Activated naive CD4-positive, alpha-beta T cell treated with anti-CD3 and anti-CD28 coated beads, Interleukin-2, amount 50 U/mL, for 16 hours (primary cell): ENCODE measurements at places on chromosomes 13 and 19.

DNA sequence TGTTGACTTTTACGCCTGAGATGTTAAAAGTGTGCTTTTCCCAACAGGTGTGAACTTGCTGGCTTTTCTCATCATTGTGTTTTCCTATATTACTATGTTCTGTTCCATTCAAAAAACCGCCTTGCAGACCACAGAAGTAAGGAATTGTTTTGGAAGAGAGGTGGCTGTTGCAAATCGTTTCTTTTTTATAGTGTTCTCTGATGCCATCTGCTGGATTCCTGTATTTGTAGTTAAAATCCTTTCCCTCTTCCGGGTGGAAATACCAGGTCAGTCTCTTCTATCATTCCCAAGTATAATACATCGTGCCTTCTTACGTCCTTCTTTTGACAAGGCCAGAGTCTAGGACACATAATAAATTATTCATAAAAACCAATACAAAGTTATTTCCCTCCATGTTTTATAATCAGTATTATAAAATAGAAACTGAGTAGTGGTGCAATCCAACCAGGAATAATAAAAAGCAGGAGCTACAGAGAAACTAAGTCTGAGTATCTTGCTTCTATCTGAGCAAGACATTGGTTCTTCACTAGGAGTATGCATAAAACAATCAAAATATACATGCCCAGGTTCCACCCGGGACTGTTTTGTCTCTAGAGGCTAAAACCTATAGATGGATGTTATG lies 57.9 kb downstream of the RXFP2 start:
- no peak for DNase-seq

DNA sequence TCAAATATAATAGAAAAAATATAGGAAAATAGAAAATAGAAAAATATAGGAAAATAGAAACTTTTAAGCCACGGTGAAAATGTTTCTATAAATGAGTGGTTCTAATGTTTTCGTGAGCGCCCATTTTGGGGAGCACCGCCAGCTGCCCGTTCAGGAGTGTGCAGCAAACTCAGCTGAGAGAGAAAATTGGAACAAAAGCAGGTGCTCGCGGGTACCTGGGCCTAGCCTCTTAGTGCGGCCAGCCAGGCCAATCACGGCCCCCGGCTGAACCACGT lies 204 bp upstream of the PDX1 start:
- no peak for DNase-seq

GRCh38 chr19:35533822-35534392 lies 651 bp downstream of the GAPDHS start:
- peak; percentile 25 for DNase-seq

- DNase-seq, result peak; percentile 94
Observed at GRCh38 chr19:1076951-1077350, 10.0 kb downstream of the ARHGAP45 start.

- no peak for DNase-seq
Observed at GRCh38 chr13:98977568-98978265, at the start of gene DOCK9. Gene DOCK9 (minus strand): TSS chr13:98978064. CDS start chr13:98977909, 155 bp downstream.

GRCh38 chr13:80605716-80606115 lies 264.8 kb upstream of the SPRY2 start:
- no peak for DNase-seq

DNA sequence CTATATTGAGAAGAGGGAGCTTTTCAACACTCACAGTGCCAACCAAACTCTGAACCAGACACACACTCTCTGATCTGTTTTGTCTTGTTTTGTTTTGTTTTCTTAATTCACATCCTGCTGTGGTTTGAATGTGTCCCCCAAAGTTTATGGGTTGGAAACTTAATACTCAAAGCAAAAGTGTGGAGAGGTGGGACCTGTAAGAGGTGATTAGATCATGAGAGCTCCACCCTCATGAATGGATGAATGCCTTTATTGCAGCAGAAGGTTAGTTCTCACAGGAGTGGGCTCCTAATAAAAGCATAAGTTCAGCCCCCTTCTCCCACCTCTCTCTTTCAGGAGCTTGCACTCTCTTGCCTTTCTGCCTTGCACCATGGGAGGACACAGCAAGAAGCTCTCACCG lies 957.1 kb downstream of the PCDH9 start:
- DNase-seq, result no peak

GRCh38 chr19:2615782-2616181 lies 86.7 kb downstream of the GNG7 start:
- no peak for DNase-seq

DNA sequence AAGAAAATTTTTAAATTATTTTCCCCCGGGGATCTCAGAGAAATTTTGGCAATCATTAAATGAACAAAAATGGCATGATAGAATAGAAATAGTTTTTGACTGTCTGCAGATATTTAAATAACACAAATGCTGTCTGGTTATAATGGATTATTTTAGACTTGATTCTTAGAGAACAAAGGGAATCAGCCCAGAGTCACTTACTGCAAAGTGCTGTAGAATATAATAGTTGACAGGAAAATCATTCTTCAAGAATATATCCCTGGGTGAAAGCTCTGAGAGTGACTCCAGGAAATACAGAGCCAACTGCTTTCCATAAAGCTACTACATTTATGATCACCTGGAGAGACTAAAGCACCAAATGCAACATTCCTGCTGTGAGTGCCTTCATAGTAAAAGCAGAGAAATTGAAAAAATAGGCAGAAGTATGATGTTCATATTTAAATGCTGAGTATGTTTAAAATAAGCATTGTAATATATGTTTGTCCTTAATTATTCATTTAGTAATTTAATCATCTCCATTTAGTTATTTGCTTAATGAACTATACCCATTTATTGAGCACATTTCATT lies 1765.8 kb downstream of the SLITRK1 start:
- no peak for DNase-seq

DNA sequence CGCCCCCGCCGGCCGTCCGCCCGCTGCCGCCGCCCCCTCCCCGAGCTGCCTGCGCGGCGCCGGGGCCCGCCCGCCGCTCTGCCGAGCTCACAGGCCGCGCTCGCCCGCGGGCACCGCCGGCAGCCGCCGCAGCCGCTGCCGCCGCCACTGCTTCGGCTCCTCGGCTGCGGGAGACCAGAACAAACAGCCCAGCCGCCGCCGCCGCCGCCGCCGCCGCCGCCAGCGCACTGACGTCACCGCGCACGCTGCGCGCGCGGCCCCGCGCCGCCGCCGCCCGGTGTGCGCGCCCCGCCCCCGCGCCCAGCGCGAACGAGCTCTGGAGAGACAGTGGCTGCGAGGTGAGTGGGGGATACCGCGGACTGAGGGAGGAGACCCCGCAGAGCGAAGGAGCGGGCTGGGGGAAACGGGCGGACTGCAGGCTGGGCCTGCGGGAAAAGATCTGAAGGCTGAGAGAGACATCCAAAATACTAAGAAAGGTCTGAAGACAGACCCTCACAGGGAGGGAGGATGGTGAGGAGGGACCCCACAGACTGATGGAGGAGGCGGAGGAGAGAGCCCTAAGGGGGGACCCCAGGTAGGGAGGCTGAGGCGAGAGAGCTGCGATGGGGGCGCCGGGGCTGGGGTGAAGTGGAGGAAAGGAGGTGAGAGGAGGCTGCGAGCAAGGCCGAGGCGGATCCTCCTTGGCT lies at the start of gene BRD4:
Gene BRD4, minus strand, starts transcription at position 229 of the 686 bp plus-strand sequence. CDS start 59,440 bp downstream, outside the sequence.
- peak; percentile 84 for DNase-seq

DNA sequence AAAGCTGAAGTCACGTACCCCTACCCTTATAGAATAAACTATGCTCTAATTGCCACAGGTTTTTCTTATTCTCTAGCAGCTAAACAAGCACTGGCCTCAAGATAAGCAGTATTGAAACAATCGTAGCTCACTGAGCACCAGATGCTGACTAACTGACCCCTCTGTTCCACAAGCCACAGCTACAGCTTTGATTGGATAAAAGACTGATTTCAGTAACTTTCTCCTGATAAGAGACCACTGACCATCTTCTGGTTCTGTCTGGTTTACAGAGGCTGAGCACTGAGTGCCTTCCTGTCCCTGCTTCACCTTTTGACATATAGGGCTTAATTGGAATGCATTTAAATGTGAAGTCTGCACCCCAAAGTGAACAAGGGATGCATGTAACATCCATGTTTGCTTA lies 8.4 kb upstream of the RAP2A start:
- no peak for DNase-seq

DNA sequence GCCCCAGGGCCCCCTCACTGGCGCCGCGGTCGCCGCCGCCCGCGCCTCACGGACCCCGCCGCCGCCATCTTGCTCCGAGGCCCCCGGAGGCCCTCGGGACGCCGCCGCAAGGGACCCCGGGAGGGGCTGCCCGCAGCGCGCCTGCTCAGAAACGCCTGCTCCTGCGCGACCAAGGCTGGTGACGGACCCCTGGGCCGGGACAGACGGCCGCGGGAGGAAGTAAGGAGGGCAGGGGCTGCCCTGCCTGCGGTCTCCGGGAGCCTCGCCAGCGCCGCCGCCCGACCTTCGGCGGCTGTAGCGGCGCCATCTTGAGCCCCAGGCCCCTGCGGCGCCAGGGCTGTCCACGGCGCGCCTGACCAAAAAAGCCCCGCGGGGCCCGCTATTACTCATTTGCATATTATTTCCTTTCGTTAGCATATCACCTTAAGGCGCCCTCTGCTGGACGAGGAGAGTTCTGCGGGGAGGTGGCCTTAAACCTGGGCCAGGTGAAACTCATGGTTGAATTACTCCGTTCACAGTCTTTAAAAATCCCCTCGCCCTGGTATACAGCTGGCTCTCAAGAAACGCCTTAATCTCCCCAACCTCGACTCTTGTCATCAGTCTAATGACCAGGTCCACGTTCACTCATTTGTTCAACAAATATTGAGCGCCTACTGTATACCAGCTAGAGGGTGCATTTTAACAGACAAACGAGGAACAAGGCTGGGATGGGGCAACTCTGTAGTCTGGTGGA lies at the start of gene REXO1:
Gene REXO1, minus strand, starts transcription at position 85 of the 733 bp plus-strand sequence. CDS start 125 bp downstream, outside the sequence.
- peak; percentile 96 for DNase-seq

DNA sequence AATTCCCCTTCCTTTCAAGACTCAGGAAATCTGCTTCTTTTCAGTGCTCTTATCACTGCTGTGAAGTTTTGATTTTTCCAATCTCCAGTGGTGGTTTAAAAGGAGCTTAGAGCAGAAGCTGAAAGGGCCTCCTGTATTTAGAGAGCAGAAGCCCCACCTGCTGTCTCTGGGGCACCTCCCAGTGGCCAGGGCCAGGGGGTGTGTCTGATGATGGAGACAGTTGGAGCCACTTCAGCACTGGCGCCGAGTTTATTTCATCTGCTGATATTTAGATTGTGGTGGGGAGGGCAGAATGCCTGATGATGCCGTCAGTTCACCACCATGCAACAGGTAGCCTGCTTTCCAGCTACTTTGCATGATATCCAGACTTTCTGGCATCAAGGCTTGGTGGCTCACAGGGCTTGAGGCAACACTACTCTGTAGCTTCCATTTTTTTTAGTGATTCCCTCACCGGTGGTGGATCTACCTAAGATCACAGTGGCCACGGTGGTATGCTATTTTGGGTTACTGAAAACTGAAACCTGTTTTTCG lies 371.9 kb downstream of the KCNRG start:
- DNase-seq, result peak; percentile 49

DNA sequence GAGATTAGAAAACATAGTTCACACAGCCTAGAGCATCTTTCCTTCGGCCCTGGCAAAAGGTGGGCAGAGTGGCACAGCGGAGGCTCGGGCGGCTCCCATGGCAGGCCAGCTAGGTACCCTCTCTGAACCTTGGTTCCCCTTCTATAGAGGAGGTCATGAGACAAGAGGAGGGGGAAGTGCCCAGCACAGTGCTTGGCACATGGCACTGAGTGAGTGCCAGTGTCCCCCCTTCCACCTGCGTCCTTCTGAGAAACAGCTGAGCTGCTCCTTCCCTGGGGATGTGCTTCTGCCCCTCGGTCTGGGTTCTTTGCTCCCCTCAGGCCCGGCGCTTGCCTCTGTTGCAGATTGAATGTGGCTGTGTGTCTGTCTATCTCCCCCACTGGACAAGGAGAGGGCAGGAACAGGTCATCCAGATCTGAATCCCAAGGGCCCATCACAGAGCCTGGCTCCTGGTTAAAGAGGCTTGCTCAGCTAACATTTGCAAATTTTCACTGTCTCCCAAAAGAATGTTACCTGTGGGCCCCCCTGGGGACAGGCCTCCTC lies 165.6 kb downstream of the USP12 start:
- no peak for DNase-seq

DNA sequence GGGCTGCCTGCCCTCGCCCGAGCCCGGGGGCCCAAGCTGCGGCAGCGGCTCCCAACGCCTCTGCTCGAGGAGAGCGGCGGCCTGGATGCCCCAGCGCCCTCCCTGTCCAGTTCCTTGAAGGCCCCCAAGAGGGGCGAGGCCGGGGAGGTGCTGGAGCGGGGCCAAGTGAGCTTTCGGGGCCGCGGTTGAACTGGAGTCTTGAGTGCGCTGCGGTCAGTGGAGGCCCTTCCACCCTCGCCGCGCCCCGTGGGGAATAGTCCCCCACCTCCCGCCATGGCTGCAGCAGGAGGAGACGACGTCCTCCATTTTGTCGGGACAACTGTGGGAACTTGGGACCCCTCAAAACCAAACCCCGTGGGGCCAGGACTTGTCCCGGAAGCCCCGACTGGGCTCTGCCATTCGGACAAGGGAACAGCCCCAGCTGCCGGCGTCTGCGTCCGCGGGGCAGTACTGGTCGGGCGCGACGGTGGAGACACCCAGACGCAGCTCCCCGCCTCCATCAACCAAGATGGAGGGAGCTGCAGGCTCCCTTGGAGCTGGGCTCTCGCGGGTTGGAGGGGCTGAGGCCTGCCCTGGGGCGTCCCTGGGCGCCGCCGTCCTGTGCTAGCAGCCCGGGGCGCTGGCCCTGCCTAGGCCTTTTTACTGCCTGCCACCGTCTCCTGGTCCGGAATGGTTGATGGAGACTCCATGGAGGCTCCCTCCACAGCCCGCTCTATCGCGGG lies 736 bp upstream of the ZMYM5 start:
- peak; percentile 63 for DNase-seq

GRCh38 chr19:2511570-2511969 lies 35.6 kb downstream of the GADD45B start:
- no peak for DNase-seq

- no peak for DNase-seq
Observed at GRCh38 chr13:20782116-20782708, 8.5 kb upstream of the EEF1AKMT1 start.

- no peak for DNase-seq
Observed at GRCh38 chr13:112638157-112638750, 50.3 kb upstream of the TUBGCP3 start.

GRCh38 chr19:55285229-55285890 lies 1.6 kb downstream of the BRSK1 start:
- DNase-seq, result no peak

GRCh38 chr19:51147663-51148062 lies 5.6 kb downstream of the SIGLEC7 start:
- no peak for DNase-seq
